Right lobe of liver (tissue), 6 donors: ENCODE measurements at places on chromosomes 3 and 15.

DNA sequence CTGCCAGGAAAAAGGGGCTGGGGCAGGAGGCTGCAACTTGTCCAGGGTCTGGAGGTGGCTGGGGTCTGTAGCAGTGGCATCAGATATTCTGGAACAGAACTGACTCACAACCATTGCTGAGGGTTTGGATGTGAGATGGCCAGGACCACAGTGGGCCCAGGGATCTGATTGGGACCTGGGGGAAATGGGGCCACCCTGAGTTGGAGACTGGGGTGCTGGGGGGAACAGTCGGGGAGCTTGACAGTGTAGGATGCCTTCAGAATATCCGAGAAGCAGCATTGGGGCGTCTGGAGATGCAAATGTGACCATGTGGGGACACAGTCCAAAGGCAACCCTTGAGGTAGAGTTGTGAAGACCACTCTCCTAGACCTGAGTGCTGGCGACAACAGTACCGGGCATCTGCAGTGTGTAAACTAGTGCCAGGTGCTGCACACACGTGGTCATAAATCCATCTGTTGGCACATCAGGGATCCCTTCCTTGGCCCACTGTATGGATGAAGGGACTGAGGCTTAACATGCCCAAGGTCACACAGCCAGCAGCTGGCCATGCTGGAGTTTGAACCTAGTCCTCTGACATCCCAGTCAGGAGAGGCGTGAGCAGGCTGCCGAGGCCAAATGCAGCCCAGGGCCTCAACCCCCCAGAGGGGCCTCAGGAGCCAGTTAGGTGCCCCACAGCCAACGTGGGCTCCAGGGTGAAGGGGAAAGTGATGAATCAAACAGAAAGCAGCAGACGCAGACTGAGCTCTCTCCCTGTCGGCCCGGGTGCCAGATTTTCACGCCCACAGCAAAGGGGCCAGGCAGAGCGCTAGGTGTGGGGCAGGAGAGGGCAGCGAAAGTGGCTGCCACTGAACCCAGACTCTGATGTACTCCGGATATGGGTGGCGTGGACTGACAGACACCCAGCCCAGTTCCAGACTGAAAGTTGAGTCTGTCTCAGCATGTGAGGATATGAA is 18.8 kb downstream of the HEMK1 start:
- no peaks in the 10 kb centered on the region for H3K36me3 ChIP-seq
- H3K4me3 ChIP-seq = no peak overlapping the region
- H3K4me1 ChIP-seq = no peaks in the 10 kb centered on the region
- H3K27me3 ChIP-seq = no peaks in the 10 kb centered on the region
- peak; percentile 79 for DNase-seq
- H3K27ac ChIP-seq = peak overlapping the region; percentile 82

GRCh38 chr15:98948456-98948855 is 59.1 kb downstream of the PGPEP1L start:
- H3K27me3 ChIP-seq = no peaks in the 10 kb centered on the region
- H3K36me3 ChIP-seq = no peaks in the 10 kb centered on the region
- H3K4me1 ChIP-seq = peaks cover 4% of the 10 kb centered on the region
- H3K4me3 ChIP-seq = no peak overlapping the region
- no peak overlapping the region for H3K27ac ChIP-seq

GRCh38 chr3:149599236-149599635 is 58.6 kb downstream of the WWTR1 start:
- no peaks in the 10 kb centered on the region for H3K36me3 ChIP-seq
- DNase-seq = no peak
- H3K27ac ChIP-seq = peak overlapping the region; percentile 24
- peaks cover 2% of the 10 kb centered on the region for H3K4me1 ChIP-seq

- peak overlapping the region; percentile 29 for H3K27ac ChIP-seq
- H3K36me3 ChIP-seq = no peaks in the 10 kb centered on the region
- no peaks in the 10 kb centered on the region for H3K27me3 ChIP-seq
- DNase-seq = no peak
- H3K4me3 ChIP-seq = peak overlapping the region; percentile 83
- H3K4me1 ChIP-seq = no peaks in the 10 kb centered on the region
Observed at GRCh38 chr3:119497820-119498185, 544 bp upstream of the TIMMDC1 start.

DNA sequence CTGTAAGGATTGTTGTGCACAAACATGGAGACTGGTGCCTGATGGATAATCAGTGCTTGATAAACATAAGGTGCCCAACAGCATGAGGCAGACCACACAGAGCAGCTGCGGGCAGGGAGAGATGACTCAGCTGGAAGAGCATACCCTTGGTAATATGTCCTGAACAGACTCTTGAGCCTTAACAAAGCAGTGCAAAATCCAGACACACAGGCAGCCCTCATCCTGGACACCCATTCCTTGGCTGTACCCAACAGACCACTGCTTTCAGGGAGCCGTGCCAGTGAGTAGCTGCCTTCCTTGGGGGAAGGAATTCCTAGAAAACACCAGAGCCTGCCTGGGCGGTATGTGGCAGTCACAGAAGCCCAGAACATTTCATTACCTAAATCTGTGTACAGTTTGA is 156.2 kb downstream of the CLSTN2 start:
- H3K36me3 ChIP-seq = no peaks in the 10 kb centered on the region
- no peak for DNase-seq
- no peaks in the 10 kb centered on the region for H3K4me1 ChIP-seq
- H3K4me3 ChIP-seq = no peak overlapping the region
- no peaks in the 10 kb centered on the region for H3K27me3 ChIP-seq

DNA sequence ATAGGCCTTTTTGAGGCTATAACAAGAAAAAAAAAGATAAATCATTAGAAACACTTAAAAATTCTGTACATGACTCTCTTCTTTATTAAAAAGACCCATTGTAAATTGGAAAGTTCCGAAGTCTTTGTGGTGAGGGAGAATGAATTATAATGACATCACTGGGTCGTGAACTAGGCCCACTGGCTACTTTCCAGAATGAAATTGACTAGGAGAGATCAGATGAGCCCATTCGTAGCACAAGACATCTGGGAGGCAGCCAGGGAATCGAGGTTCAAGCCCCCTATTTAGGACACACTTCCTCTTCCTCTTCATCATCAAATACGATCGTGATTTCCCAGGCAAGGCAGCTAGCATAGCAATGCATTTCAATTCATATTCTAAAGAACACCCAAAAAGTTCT is 889.8 kb upstream of the NR2F2 start:
- no peak for DNase-seq
- H3K4me3 ChIP-seq = no peak overlapping the region
- H3K27ac ChIP-seq = peak overlapping the region; percentile 8
- H3K4me1 ChIP-seq = no peaks in the 10 kb centered on the region
- no peaks in the 10 kb centered on the region for H3K27me3 ChIP-seq

GRCh38 chr3:133568294-133569014 is 5.0 kb upstream of the CDV3 start:
- H3K4me3 ChIP-seq = no peak overlapping the region
- no peaks in the 10 kb centered on the region for H3K27me3 ChIP-seq
- no peak for DNase-seq
- no peaks in the 10 kb centered on the region for H3K36me3 ChIP-seq
- no peak overlapping the region for H3K27ac ChIP-seq
- no peaks in the 10 kb centered on the region for H3K4me1 ChIP-seq

GRCh38 chr15:68987676-68988075 is 26.8 kb upstream of the NOX5 start:
- no peaks in the 10 kb centered on the region for H3K4me1 ChIP-seq
- no peak overlapping the region for H3K27ac ChIP-seq
- H3K4me3 ChIP-seq = no peak overlapping the region
- DNase-seq = no peak

DNA sequence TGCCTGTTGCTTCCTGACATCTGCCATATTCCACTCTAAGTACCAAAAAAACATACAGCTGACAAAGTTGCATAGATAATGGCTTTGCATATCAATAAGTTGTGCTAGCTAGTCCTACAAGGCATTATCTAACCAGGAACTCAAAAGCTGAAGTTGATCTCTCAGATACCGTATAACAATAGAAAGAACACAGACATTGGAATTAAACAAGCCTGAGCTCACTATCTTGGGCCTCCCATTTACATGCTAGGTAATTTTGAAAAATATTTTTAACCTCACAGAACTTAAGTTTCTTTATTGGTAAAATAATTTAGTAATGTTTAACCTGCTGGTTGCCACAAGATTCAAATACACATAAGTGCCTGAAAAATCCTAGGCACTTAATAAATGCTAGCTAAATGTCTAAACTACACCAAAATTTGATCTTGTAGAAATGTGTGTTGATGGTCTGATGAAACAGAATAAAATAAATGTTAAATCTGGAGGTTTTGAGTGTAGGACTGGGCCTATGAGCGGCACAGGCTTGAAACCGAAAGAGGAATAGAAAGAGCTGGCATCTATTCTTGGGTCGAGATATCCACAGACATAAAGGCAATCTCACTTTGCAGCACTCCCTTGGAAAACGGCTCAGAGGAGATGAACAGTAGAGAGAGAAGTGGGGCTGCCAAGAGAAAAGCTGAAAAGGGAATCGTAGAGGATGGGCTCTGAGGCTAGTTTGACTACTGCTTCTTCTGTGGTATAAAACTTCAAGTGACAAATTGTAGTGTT is 29.9 kb upstream of the TTC14 start:
- H3K4me1 ChIP-seq = no peaks in the 10 kb centered on the region
- no peak for DNase-seq
- no peak overlapping the region for H3K27ac ChIP-seq
- no peak overlapping the region for H3K4me3 ChIP-seq

DNA sequence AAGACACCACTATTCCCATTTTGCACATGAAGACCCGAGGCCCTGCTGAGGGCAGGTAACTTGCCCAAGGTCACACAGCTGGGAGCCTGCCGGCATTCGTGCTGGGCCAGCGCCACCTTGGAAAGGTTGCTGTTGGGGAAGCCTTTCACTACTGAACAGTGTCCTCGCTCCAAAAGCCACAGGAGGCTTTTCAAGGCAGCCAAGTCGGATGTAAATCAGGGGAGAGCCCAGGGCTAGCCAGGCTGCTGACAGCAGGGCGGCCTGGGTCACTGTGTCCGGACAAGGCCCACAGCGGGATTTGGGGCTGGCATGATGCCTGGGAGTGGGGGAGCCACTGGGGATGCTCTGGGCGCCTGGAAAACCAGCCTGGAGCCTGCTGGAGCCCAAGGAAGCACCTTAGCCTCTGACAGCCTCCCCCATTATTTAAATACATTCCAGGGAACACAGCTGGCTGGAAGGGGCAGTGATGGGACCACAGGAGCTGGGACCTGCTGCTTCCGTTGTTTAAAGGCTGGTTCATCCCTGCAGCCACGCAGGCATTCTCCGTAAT is 10.5 kb downstream of the SLC6A6 start:
- no peaks in the 10 kb centered on the region for H3K36me3 ChIP-seq
- DNase-seq = no peak
- no peaks in the 10 kb centered on the region for H3K27me3 ChIP-seq
- H3K27ac ChIP-seq = no peak overlapping the region
- no peaks in the 10 kb centered on the region for H3K4me1 ChIP-seq

DNA sequence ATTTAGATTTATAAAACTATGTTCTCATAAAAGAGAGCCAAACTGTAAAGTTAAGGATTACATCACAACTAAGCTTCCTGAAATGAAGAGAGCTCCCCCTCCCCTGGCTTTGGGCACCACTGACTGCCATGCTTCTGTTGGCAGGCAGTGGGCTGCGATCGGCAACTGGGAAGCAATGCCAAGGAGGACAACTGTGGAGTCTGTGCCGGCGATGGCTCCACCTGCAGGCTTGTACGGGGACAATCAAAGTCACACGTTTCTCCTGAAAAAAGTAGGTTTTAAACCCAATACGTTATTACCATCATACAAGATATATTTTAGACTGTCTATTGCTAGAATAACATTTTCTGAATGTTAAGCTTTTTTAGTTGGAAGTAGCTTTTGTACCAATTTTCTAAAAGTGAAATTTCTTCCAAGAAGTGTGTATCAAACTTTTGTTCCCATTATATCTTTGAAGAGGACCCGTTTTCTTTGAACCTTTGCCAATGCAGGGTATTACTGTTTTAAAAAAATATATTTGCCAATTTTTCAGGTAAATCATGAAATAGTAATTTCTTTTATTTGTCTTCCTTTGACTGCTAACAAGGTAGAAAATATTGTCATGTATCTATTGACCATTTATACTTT is 184.1 kb downstream of the ADAMTSL3 start:
- H3K27ac ChIP-seq = no peak overlapping the region
- H3K4me3 ChIP-seq = peak overlapping the region; percentile 17
- no peaks in the 10 kb centered on the region for H3K27me3 ChIP-seq
- H3K4me1 ChIP-seq = no peaks in the 10 kb centered on the region
- DNase-seq = peak; percentile 67
- H3K36me3 ChIP-seq = no peaks in the 10 kb centered on the region

GRCh38 chr3:197734667-197735318 is 1.9 kb downstream of the RUBCN start:
- no peaks in the 10 kb centered on the region for H3K36me3 ChIP-seq
- no peak overlapping the region for H3K4me3 ChIP-seq
- H3K27me3 ChIP-seq = no peaks in the 10 kb centered on the region
- no peak for DNase-seq
- H3K27ac ChIP-seq = no peak overlapping the region
- no peaks in the 10 kb centered on the region for H3K4me1 ChIP-seq

GRCh38 chr15:93158097-93158900 is 69.3 kb upstream of the RGMA start:
- H3K36me3 ChIP-seq = no peaks in the 10 kb centered on the region
- no peaks in the 10 kb centered on the region for H3K27me3 ChIP-seq
- no peaks in the 10 kb centered on the region for H3K4me1 ChIP-seq
- no peak overlapping the region for H3K4me3 ChIP-seq
- no peak for DNase-seq
- no peak overlapping the region for H3K27ac ChIP-seq

DNA sequence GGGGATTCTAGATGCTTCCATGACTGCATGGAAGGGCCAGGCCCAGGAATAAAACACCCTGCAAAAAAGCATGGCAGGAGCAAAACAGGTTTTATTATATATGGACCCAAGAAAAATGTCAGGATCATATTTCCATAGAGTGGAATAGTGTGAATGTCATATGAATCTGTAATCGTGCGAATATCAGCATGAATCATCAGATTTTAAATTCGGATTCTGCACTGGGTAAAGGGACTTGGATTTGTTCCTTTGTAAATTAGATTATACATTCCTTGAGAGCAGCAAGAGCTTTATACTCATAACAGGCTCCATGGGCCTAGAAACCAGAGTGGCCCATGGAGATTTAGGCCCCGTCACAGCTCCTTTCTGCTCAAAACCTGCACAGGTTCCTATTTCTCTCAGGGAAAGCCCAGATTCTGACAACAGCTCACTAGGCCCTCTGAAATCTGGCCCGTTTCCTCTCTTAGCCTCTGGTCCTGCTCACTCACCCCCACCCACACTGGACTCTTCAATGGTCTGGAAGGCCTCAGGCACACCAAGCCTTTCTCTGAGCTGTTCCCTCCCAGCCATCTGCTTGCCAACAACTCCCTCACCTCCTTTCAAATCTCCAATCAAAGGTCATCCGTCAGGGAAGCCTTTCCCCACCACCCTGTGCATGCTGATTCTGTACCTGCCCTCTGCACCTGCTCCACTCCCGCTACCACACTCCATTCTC is 76.0 kb downstream of the FEM1B start:
- no peak overlapping the region for H3K27ac ChIP-seq
- no peaks in the 10 kb centered on the region for H3K4me1 ChIP-seq
- H3K36me3 ChIP-seq = no peaks in the 10 kb centered on the region
- no peak for DNase-seq
